ENCODE measurements at places on chromosomes 7 and 10. TPM values are rescaled to one million over a fixed set of nuclear protein-coding genes. Genes with fewer than 3 reads are reported as not detected.
A peak's percentile ranks its signal among the peaks of the same experiment; 100 is the strongest.

GRCh38 chr7:38330861-38331621 is 57.6 kb upstream of the TARP start:
- H3K27ac ChIP-seq, result no peak overlapping the region
- no peaks in the 10 kb centered on the region for H3K36me3 ChIP-seq

DNA sequence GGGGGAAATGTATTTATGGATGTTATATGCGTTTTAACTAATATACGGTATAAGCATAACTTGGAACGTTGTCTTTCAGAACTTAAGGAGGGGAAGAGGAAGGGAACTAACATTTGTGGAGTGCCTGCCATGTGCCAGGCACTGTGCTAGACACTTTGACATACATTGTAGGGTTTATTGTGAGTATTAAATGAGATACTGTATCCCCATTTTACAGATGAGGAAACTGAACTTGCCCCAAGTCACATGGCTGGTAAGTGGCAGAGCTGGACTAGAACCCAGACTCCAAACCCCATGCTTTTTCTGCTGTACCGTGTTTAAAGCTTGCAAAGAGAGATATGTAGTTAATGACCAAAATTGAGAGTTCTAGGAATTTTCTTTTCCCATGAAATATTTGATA is 74.6 kb downstream of the CREM start:
- no peak overlapping the region for H3K27ac ChIP-seq
- H3K36me3 ChIP-seq, result no peaks in the 10 kb centered on the region
- no peak for DNase-seq
- H3K27me3 ChIP-seq, result no peaks in the 10 kb centered on the region
- no peak overlapping the region for H3K4me3 ChIP-seq

DNA sequence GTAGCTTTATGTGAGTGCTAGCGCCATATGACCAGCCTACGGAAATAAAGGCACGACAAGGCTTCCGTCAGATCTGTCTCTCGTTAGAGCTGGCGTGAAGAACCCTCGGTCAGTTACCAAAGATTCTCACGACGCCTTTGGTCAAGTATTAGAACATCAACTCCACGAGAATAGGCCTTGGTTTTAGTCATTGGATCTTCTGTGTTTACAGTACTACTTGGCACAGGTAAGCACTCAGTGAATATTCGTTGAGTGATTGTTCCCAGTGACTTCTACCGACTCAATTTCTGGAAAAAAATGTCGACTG is 316 bp downstream of the RBM48 start:
- peak overlapping the region; percentile 89 for H3K27ac ChIP-seq
- peak overlapping the region; percentile 93 for H3K4me3 ChIP-seq
- no peak for DNase-seq
- H3K4me1 ChIP-seq, result peaks cover 15% of the 10 kb centered on the region

DNA sequence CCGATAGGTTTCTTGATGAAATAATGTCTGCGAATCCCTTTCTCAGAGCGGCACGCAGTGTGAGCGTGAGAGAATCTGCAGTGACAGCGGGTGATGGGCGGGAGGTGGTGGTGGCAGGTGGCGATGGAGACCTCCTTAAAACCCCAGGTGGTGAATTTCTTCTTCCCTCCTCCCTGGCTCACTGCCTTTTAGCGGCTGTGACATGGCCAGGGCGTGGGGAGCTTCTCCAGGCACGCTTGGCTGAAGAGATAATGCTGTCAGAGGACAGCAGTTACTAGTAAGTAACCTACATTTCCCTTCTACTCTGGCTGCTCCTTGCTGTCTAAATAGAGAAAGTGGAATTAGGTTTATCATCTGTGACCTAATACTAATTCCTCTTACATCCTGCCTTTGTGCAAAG is 141.4 kb upstream of the INSYN2A start:
- H3K27me3 ChIP-seq, result no peaks in the 10 kb centered on the region
- H3K4me1 ChIP-seq, result no peaks in the 10 kb centered on the region
- peaks cover 11% of the 10 kb centered on the region for H3K36me3 ChIP-seq
- no peak overlapping the region for H3K4me3 ChIP-seq
- H3K27ac ChIP-seq, result no peak overlapping the region

The KIF11 gene
- total RNA-seq, result 21.1 TPM

The MUC3A gene
- total RNA-seq, result under 0.01 TPM
